Stimulated activated CD8-positive, alpha-beta memory T cell treated with anti-CD3 and anti-CD28 coated beads, Interleukin-12 subunit alpha, Interleukin-12 subunit beta, amount 100 ng/mL, for 4 hours (primary cell): ENCODE measurements at places on chromosomes 5 and 9.

DNA sequence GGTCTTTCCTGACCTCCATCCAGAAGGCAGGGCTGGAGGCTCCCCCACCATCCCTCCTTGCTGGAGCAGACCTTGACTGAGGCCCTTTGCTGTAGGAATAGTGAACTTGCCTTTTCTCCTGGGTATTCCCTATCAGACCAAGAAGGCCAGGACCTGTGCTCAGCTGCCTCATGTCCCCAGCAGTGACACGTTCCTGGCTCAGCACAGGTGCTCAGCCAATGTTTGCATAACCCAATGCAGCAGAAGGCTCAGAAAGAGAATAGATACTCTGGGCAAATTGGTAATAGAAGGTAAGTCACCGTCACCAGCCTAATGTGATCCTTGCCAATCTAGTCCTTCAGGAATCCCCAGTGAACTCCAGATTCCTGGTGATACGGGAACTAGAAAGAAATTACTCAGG lies 96.4 kb downstream of the ACTL7B start:
- DNase-seq, result no peak

DNA sequence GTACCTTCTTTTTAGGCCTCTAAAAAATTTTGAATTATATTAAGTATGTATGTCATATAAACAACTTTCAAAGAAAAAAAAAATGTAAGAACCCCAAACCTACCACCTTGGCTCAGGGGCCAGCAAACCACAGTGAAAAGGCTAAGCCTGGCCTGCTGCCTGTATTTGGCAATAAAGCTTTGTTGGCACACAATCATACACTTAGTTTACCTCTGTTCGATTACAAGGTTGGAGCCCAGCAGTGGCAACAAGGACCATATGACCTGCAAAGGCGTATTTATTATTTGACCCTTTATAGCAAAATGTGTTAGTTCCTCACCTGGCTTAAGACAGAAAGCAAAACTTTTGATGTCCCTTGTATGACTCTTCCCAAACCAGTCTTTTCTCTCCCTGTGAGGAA lies 282.8 kb downstream of the DENND1A start:
- no peak for DNase-seq

GRCh38 chr9:15975101-15975778 lies 422.4 kb downstream of the CCDC171 start:
- no peak for DNase-seq

DNA sequence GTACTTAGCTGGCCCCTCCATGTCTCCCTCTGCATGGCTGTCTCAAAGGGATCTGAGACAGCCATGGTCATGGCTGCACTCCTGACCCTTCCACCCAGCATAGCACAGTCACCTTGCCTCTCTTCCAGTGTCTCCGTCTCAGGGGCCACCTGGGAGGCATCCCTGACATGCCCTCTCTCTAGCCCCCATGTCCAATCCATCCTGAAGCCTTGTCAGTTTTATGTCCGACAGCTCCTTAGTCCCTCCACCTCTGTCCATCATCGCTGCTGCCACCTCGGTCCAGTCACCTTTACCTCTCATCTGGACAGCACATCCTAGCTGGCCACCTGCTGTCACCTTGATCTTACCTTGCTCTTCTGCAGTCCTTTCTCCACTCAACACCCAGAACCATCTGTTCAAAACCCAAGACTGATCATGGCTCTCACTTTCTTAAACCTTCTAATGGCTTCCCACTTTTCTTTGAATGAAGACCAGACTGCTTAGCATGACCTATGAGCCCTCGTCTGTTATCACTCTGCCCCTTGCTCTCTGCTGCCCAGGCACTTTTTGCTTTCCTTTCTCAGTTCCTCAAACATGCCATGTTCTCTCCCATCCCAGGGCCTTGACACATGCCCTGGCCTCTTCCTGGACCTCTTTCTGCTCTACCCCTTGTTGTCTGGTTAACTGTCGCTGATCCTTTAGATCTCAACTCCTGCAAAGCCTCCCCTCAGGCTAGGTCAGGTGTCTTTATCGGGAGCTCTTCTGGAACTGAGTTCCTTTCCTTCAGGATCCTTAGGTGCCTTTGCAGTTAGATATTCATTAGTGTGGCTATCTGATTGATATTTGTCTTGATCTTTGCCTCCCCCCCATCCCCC lies 181.8 kb upstream of the PITX1 start:
- DNase-seq, result no peak

GRCh38 chr5:4137781-4138180 lies 542.1 kb downstream of the IRX1 start:
- no peak for DNase-seq
